ENCODE measurements at places on chromosomes 11 and 22. TPM values are rescaled to one million over a fixed set of nuclear protein-coding genes. Genes with fewer than 3 reads are reported as not detected.

The AIP gene
- 146 TPM for total RNA-seq

The E2F8 gene
- 12.9 TPM for total RNA-seq

The OR2D2 gene
- not detected for total RNA-seq

The WNT7B gene
- total RNA-seq, result not detected

The SCGB1D2 gene
- total RNA-seq, result not detected

The HIC2 gene
- 3.8 TPM for total RNA-seq

The RHOD gene
- not detected for total RNA-seq

The PTPRCAP gene
- total RNA-seq, result 114 TPM

GRCh38 chr22:17724678-17725499 is 49.4 kb downstream of the BID start:
- peaks cover 14% of the 10 kb centered on the region for H3K36me3 ChIP-seq
- no peak overlapping the region for H3K27ac ChIP-seq
- no peaks in the 10 kb centered on the region for H3K27me3 ChIP-seq

- H3K27me3 ChIP-seq, result no peaks in the 10 kb centered on the region
- no peak overlapping the region for H3K27ac ChIP-seq
- peaks cover 20% of the 10 kb centered on the region for H3K4me1 ChIP-seq
- no peak for DNase-seq
Measured at GRCh38 chr11:47244448-47245350, 3.9 kb downstream of the ACP2 start.

DNA sequence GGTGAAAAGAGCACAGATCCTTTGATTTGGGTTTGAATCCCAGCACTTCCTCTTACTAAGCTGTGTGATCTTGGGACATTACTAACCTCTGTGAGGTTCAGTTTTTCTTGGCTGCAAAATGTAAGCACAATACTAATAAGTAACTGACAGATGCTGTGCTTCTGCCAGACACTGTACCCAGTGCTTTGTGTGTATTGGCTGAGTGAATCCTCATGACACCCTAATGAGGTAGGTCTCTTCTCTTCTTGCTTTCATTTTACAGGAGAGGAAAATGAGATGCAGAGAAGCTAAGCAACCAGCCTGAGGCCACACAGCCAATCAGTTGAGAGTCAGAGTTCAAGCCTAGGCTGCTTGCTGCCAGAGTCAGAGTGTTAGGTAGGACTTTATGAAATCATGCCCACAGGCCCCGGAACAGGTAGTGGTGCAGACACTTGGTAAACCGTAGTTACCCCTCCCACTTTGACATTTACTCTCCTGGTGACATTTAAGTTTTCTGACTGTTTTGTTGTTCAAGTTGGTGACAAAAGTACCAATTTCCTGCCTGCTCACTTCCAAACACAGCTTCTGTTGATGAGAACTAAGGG is 21.2 kb downstream of the PTPRJ start:
- H3K4me3 ChIP-seq, result peak overlapping the region; percentile 55
- H3K4me1 ChIP-seq, result peaks cover 78% of the 10 kb centered on the region
- DNase-seq, result peak; percentile 93
- H3K27ac ChIP-seq, result peak overlapping the region; percentile 99
- no peaks in the 10 kb centered on the region for H3K27me3 ChIP-seq
- peaks cover 4% of the 10 kb centered on the region for H3K36me3 ChIP-seq

DNA sequence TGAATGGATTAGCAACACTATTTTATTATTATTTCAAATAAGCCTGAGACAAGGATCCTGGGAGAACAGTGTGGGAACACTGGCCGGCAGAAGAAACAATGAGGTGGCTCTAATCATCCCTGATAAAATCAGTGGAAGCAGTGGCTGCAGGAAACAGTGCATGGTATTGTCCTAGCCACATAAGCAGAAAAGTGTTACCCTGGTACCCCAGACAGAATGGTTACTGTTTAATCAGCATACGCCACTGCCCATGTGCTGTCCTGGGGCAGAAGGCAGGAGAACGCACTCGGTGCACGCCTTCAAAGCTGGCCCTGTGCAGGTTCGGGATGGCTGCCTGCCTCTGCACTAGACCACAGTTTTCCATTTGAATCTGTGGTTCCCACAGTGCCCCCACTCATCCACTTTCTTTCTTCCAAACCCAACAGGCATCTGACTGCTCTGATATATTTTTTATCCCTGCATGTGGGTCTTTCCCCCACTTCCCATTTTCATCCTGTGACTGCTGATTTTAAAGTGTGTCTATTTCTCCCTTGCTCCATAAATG is 25.7 kb downstream of the OPCML start:
- H3K4me1 ChIP-seq, result no peaks in the 10 kb centered on the region
- no peak for DNase-seq
- no peak overlapping the region for H3K4me3 ChIP-seq
- H3K36me3 ChIP-seq, result no peaks in the 10 kb centered on the region

DNA sequence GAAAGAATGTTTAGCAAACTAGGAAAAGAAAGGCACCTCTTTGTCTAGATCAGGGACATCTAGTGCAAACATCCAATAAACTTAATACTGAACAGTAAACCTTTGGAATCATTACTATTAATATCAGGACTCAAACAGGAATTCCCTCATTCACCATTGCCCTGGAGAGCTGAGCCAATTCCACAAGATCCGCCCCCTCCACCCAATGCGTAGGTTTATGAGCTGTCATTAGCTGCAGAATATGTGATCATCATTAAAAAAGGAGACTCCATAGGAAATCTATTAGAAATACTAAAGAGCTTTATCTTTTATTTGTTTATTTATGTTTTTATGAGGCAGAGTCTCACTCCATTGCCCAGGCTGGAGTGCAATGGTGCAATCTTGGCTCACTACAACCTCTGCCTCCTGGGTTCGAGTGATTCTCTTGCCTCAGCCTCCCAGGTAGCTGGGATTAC is 5.5 kb downstream of the IL17REL start:
- H3K27ac ChIP-seq, result no peak overlapping the region
- H3K27me3 ChIP-seq, result peaks cover 3% of the 10 kb centered on the region
- H3K4me1 ChIP-seq, result peaks cover 17% of the 10 kb centered on the region
- H3K36me3 ChIP-seq, result no peaks in the 10 kb centered on the region
- no peak overlapping the region for H3K4me3 ChIP-seq

- H3K4me1 ChIP-seq, result no peaks in the 10 kb centered on the region
- no peak overlapping the region for H3K27ac ChIP-seq
- no peaks in the 10 kb centered on the region for H3K36me3 ChIP-seq
Measured at GRCh38 chr22:47713941-47714340, 951.5 kb downstream of the TBC1D22A start.

DNA sequence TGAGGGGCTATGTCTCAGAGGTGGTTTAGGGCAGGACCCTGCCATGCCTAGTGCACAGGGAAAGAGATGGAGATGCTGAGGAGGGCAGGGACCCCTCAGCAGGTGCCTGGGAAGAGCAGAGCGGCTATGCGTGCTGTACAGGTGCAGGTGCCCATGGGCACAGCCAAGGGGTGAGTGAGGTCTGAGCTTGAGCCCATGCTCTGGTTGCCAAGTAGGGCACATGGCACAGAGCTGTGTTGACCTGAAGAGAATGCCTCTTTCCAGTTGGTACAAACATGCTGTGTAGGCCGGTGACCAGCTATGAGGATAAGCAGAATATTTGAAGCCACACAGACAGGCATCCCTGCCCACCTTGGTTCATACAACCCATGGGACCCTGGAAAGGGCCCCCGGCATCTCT is 65.8 kb upstream of the NECTIN1 start:
- peaks cover 17% of the 10 kb centered on the region for H3K27me3 ChIP-seq
- H3K36me3 ChIP-seq, result no peaks in the 10 kb centered on the region
- H3K4me1 ChIP-seq, result no peaks in the 10 kb centered on the region
- no peak overlapping the region for H3K27ac ChIP-seq
- no peak for DNase-seq

DNA sequence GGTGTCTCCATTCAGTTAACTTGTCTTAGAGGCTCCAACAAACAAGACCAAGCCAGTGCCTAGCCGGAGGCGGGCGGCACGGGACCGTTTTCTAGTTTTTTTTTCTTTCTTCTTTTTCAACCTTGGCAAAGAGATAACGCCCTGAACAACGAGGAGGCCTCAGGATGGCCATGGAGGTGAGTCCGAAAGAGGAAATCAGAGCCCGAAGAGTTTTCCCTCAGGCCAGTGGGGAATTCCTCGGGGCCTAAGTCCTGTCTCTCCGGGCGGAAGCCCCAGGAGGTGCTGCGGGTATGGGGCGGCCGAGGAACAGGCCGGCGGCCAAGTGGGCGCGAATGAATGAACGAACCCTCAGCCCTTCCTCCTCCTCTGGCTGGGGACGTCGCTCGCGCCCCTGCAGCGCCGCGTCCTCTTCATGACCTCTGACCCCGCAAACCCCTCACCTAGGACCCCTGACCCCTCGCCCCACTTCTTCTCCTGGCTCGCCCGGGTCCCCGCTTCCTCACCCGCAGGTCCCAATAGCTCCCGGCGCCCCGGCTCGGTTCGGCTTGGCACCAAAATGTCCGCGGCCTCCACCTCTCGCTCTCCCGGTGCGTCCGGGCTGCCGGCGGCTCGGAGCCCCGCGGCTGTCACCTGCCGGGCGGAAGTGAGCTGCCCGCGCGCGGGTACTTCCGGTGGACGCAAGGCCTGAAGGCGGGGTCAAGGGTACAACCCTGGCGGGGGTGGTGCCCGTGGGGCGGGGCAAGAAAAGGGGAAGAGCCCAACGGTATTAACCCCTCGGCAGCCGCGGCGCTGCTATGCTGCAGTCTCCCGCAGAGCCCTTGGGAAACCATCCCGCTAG is at the start of gene AP1B1:
Gene AP1B1 (minus strand): TSS at position 650 of the 838 bp plus-strand sequence. CDS start 21,327 bp downstream, outside the sequence.
- peaks cover 39% of the 10 kb centered on the region for H3K4me1 ChIP-seq
- H3K27me3 ChIP-seq, result no peaks in the 10 kb centered on the region
- H3K4me3 ChIP-seq, result peak within 1 kb of the TSS; percentile 91
- peaks cover 12% of the 10 kb centered on the region for H3K36me3 ChIP-seq
- H3K27ac ChIP-seq, result peak within 1 kb of the TSS; percentile 91
- DNase-seq, result peak; percentile 97

DNA sequence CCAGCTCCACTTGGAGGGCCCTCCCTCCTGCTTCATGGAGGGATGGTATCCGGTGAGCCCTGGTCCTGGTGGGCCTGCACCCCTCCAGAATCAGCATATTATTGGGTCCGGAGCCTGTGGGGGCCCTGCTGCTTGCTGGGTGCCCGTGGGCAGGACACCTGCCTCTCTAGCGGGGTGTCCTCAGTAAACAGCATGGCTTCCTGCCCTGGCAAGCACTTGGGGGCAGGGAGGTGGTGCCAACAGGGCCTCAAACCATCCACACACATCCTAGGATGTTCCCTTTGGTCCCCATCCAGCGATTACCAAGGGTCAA is 108.3 kb downstream of the CTTN start:
- peaks cover 2% of the 10 kb centered on the region for H3K27me3 ChIP-seq
- no peaks in the 10 kb centered on the region for H3K36me3 ChIP-seq
- DNase-seq, result no peak
- H3K4me3 ChIP-seq, result no peak overlapping the region
- H3K4me1 ChIP-seq, result no peaks in the 10 kb centered on the region

DNA sequence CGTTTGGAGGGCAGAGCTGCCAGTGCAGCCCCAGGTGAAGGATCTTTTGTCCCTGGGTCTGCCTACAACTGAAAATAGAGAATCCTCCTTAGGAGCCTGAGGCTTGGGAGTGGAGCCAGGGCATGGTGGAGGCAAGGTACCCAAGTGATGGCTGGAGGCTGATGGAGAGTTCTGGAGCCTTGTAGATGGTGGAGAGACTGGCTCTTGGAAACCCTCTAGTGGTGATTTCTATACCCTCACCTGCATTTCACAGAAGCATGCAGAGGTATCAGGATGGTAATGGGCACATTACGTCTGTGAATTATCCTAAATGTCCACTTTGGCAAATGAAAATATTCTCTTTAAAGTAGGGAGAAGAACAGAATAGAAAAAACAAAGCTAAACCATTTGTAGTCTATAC is 44.4 kb downstream of the INSC start:
- no peak overlapping the region for H3K4me3 ChIP-seq
- no peak overlapping the region for H3K27ac ChIP-seq
- H3K27me3 ChIP-seq, result no peaks in the 10 kb centered on the region
- no peaks in the 10 kb centered on the region for H3K36me3 ChIP-seq

DNA sequence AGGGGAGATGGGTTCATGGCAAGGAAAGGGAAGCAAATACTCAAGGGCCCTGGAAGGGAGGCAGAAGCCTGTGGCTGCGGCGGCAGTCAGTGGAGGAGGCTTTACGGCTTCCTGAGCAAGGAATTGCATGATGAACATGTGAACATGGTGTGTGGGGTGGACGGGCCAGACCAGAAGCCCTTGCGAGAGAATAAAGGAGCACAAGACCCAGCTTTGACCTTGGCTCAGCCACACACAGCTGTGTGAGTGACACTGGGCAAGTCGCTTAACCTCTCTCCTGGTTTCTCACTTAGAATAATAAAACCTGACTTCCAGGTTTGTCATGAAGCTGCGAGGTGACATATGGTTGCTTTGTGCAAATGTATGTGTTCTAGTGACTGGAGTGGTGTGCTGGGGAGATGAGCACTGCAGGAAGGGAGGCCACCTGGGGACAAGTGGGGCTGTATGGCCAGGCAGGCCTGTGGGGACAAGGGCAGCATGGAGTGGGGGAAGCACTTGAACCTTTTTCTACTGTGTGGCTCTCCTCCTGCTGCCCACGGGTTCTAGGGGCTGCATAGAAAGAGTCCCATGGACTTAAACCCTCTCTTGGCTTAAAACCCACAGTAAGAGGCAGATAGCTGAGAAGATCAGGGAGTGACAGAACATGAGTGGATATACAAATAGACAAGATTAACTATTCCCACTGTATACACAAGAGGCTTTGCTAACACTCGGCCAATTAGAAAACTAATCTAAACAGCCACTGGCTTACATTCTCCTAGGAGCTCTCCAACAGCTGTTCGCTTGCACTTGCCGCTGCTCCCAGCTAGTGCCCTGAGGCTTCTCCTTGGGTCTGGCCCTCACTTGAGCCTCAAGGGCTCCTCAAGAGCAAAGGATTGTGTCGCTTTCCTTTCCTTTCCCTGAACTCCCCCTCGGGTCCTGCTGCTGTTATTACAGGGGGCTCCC is 67.3 kb upstream of the CDON start:
- DNase-seq, result no peak
- no peak overlapping the region for H3K4me3 ChIP-seq
- no peaks in the 10 kb centered on the region for H3K27me3 ChIP-seq
- no peak overlapping the region for H3K27ac ChIP-seq

DNA sequence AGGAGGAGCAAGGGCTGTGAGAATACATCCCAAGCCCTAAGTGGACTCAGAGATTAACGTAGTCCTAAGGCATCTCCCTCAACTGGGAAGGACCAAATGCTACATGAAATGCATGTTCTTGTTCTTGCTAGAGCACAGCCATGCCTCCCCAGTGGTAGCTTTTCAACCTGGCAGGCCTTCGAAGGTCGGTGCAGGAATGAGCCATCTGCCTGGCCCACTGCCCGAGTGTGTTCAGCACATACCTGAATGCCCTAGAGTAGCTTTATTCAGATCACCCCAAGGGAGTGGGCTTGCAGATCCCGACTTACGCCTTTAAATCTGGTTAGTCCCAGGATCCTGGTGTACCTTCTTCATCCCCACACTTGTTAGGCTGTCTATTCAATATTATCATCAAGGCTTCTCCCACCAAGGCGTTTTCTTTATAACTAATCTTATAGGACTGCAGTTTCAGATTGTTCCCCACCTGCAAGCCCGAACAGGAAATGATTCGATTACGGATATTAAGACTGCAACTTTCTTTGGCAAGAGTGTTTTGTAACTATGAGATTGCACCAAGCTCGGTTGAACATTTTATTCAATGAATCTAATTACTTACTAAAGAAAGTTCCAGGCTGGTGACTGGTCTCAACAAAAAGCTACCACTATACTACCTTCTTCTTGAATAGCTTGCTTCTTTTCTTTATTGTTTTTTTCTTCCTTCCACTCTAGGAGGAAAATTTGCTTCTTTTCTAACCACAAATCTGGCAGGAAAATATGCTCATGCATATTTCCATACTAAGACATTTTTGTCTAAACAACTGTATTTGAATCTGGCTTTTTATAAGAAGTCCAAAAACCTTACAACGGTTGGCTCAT is 115.6 kb downstream of the SGSM3 start:
- DNase-seq, result no peak
- H3K36me3 ChIP-seq, result no peaks in the 10 kb centered on the region
- no peak overlapping the region for H3K27ac ChIP-seq
- no peaks in the 10 kb centered on the region for H3K27me3 ChIP-seq
- H3K4me3 ChIP-seq, result no peak overlapping the region
- peaks cover 34% of the 10 kb centered on the region for H3K4me1 ChIP-seq
